SHP77 treated with DMSO at 0.1 percent for 48 hours (cell line): ENCODE measurements at places on chromosomes 16 and 17.

DNA sequence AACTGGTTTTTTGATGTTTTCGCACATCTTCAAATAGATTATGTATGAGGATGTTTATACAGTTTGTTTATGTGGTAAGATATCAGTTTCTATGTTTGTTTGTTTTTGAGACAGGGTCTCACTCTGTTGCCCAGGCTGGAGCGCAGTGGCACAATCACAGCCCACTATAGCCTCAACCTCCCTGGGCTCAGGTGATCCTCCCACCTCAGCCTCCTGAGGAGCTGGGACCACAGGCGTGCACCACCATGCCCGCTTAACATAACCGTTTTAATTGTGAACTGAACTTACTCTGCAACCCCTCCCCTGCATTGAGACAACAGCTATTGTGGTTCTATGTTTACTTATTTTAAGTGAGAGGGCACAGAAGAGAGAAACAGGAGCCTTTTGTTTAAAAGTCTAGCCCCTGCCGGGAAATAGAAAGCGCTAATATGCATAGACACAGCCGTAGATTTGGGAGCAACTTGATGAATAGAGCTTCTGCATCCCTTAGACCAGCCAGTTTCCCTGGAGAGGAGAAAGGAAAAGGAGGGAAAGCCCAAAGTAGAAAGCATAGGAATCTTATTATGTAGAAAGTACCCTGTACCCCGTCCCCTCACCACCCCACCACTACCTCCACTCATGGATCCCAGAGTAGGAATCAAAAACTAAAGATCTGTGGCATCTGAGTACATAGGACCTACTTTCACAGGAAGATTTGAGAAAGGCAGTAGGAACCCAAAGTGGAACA is 19.6 kb upstream of the APPBP2 start:
- DNase-seq: no peak

DNA sequence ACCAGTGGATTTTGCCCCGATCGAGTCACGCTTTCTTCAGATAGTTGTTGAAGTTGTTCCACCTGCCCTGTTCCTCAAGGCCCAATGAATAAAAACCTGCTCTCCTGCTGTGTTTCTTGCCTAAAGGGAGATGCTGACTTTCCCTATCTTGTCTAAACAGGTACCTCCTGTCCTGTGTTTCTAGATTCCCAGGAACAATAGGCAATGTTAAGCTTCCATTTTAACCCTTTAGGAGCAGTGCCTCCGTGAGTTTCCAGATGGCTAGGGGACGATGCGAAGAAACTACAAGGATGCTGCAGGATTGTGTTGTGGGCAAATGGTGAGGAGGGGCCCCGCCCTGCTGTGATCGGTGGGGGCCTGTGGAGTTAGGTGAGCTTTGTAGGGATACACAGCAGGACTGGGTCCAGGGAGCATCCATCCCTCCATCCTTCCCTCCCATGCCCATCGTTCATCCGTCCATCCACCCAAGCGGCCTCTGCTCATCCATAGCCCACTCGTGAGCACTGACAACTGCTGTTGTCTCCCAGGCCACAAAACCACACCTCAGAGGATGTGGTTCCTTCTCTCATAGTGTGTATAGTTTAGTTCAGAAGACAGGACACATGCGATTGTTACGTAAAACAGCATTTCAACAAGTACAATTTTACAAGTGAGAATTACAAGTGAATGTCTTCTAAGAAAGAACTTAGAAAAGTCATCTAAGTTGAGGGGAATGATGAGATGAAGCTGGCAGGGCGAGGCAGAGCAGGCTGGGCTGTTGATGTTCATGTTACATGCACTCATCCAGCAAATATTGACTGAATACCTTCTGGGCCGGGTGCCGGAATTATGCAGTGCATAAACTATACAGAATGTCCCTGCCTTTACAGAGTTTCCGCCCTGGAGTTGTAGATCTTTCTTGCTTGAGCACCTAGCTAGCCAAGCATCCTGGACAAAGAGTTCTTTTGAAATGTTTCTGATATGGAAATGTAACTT is 5.2 kb downstream of the ARSG start:
- DNase-seq: no peak

- no peak for DNase-seq
These were observed 38.4 kb upstream of the IRF8 start for GRCh38 chr16:85860413-85861094.

GRCh38 chr16:85329059-85329812 is 217.0 kb upstream of the CIBAR2 start:
- DNase-seq: peak; percentile 33

DNA sequence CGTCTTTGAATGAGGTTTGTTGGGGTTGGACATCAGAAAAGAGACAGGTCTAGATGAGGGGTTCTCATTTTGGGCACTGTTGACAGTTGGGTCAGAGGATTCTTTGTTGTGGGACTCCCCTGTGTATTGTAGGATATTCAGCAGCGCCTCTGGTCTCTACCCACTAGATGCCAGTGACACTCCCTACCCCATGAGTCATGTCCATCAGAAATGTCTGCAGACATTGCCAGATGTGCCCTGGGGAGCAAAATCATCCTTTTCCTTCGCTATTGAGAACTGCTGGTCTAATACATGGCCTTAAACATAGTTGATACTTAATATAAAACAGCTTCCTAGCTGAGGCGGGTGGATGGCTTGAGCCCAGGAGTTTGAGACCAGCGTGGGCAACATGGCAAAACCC is 3.1 kb downstream of the ABAT start:
- DNase-seq: no peak

- DNase-seq: peak; percentile 23
These were observed 20.4 kb upstream of the SLC38A8 start for GRCh38 chr16:84062734-84063640.

DNA sequence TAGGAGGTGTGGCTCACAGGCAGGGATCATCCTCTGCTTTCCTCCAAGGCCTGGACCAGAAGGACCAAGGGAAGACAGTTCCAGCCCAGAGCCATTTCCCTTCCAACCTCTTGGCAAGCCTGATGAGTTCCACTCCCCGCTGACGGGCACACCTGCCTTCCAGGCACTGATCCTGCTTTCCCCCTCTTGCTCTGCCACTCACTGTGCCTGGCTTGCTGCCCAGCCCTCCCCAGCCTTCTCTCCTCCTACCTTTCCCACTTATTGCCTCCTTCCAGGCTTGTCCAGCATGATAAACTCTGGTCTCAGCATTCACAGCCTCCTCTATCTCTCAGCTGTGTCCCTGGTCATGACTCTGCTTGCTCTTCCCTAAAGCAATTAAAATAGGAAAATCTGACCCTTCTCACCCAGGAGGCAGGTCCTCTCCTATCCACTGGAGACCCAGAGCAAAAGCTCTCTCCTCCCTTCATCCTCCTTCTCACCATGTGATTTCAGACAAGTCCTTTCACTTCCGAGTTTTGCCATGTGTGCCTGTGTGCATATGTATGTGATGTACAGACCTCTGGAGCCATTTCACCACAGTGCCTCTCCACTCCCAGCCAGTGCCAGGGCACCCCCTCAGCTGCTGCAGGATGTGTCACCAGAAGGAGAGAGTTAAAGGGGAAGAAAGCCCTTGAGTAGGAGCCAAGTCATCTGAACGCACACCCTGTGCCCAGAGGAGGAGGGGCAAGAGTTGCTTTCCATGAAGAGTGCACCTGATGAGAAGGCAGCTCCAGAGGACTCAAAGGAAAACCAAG is 13.4 kb upstream of the TMEM170A start:
- no peak for DNase-seq

- DNase-seq: no peak
These were observed 61.7 kb upstream of the LGALS9 start for GRCh38 chr17:27569257-27569722.

DNA sequence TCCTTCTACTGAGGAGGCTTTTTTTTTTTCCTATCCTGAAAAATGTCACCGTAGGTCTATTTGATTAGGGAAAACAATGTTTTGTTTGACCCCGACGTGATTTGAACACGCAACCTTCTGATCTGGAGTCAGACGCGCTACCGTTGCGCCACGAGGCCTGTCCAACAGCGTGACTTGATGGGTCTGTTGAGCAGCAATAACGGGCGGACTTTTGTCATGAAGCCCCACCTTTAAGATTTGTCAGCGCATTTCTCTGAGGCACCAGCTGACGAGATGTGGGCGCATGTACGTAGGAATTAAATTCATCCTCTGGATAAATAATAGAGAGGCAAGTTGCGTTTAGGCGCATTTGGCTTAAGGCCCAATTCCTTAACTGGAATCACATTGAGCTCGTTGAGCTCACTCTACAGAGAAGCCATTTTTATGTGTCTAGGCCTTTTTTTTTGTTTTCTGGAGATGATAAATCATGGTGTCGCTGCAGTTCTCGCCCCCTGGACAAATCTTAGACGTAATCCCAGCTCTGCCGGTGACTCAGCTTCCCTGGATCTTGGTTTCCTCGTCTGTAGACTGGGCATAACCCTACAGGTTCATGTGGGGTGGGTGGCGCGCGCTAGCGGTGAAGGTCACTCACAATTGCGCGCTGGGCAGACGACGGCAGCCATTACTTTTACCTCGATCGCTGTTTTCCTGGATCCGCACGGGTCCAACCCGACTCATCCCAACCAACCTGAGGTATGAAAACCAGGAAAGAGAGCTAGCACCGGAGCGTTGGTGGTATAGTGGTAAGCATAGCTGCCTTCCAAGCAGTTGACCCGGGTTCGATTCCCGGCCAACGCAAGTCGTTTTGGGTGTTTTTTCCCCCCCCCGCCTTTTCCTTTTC is 10.6 kb upstream of the AURKB start:
- peak; percentile 88 for DNase-seq

GRCh38 chr16:23836078-23836403 is 258 bp downstream of the PRKCB start:
- no peak for DNase-seq

GRCh38 chr17:50130559-50131305 is 772 bp upstream of the SAMD14 start:
- DNase-seq: no peak

- no peak for DNase-seq
These were observed 34.8 kb downstream of the CPNE2 start for GRCh38 chr16:57127037-57127763.

- no peak for DNase-seq
These were observed 715.0 kb upstream of the CDH8 start for GRCh38 chr16:62751218-62751617.

DNA sequence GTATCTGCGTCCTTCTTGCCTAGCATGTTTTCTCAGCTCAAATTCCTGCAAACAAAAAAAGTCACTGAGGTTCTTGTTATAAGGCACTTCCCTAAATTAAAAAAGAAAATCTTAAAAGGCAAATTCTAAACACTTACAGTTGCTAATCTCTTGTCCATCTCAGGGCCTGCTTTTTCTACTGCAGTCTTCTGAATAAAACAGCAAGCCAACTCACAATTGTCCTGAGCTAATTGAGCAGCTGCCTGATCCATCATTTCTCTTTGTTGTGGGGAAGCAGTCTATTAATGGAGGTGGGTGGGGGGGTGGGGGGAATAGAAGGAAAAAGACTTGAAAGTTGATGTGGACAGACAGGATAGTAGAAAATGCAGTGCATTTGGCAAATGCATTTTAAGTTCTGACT is 27.0 kb downstream of the SETD6 start:
- no peak for DNase-seq

- peak; percentile 94 for DNase-seq
These were observed 452.1 kb downstream of the WWOX start for GRCh38 chr16:78551487-78552085.

- DNase-seq: no peak
These were observed 16.7 kb downstream of the CA5A start for GRCh38 chr16:87919681-87919994.

GRCh38 chr16:38941-39892 is 14.2 kb downstream of the POLR3K start:
- no peak for DNase-seq
